A549 treated with CORT108297 at 1 μM for 4 hours (cell line): ENCODE measurements at places on chromosomes 6 and 20. TPM values are rescaled to one million over a fixed set of nuclear protein-coding genes. Genes with fewer than 3 reads are reported as not detected.

Gene NKAPL
- not detected in 5 replicates for total RNA-seq

Gene ULBP2
- total RNA-seq = 3.2 to 4.1 TPM (median 3.9 TPM) in 5 replicates

Gene FAM217A
- not detected in 5 replicates for total RNA-seq

Gene PRICKLE4
- 0.75 to 0.96 TPM (median 0.83 TPM) in 5 replicates for total RNA-seq

Gene NRSN1
- not detected in 5 replicates for total RNA-seq

Gene C6orf58
- 0.13 to 0.24 TPM (median 0.15 TPM) in 5 replicates for total RNA-seq

Gene CLIC5
- not detected in 5 replicates for total RNA-seq

Gene OTOR
- total RNA-seq = not detected in 5 replicates

Gene NHSL1
- total RNA-seq = 2.6 to 4.3 TPM (median 3.2 TPM) in 5 replicates

Gene JAG1
- 32.8 to 46.3 TPM (median 41.2 TPM) in 5 replicates for total RNA-seq

Gene FOXF2
- total RNA-seq = 19.0 to 26.9 TPM (median 26.0 TPM) in 5 replicates

Gene MUC21
- not detected in 5 replicates for total RNA-seq

Gene HLA-DRA
- total RNA-seq = not detected in 5 replicates

Gene EDN3
- total RNA-seq = 0.52 to 0.96 TPM (median 0.72 TPM) in 5 replicates

Gene ALDH5A1
- total RNA-seq = 6.4 to 8.2 TPM (median 7.4 TPM) in 5 replicates

Gene GJA10
- not detected in 5 replicates for total RNA-seq
